Esophagus squamous epithelium (tissue), 5 donors: ENCODE measurements at places on chromosomes 4 and X. TPM values are rescaled to one million over a fixed set of nuclear protein-coding genes. Genes with fewer than 3 reads are reported as not detected.

GRCh38 chrX:120749141-120749846 lies 119.4 kb upstream of the C1GALT1C1 start:
- no peak for DNase-seq

CCNA2 gene
- total RNA-seq = 11.7 TPM

- no peak for DNase-seq
Observed at GRCh38 chr4:21457086-21457840, 491.3 kb downstream of the KCNIP4 start.

DNA sequence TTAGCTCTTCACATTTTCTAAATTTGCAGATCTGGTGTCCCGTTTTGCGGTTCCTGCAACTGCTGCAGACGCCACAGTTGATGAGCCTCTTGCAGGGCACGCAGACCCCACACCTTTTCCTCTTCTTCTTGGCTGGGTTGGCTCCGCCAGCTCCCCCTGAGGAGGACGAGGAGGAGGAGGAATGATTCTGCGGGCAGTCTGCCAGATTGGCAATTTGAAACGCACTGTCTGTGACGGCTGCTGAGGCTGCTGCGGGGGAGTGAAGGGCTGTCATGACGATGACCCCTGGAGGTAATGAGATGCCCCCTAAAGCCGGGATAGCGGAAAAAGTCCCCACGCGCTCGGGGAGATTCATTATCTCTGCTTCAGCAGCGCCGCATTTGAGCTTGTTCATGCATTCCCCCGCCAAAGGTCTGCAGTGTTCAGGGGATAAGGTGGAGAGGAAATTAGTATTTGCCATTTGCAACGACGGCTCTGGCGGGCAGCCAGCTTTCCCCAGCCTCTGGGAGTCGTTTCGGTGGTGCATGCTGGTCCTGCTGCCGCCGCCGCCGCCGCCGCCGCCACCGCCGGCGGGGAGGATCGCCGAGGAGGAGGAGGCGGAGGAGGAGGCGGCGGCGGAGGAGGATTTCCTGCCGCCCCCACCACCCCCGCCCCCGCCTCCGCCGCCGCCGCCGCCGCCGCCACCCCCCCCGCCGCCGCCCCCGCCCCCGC lies 3.8 kb downstream of the CXXC4 start:
- DNase-seq = no peak
